ENCODE measurements at places on chromosomes 7 and 10. TPM values are rescaled to one million over a fixed set of nuclear protein-coding genes. Genes with fewer than 3 reads are reported as not detected.
A peak's percentile ranks its signal among the peaks of the same experiment; 100 is the strongest.

DNA sequence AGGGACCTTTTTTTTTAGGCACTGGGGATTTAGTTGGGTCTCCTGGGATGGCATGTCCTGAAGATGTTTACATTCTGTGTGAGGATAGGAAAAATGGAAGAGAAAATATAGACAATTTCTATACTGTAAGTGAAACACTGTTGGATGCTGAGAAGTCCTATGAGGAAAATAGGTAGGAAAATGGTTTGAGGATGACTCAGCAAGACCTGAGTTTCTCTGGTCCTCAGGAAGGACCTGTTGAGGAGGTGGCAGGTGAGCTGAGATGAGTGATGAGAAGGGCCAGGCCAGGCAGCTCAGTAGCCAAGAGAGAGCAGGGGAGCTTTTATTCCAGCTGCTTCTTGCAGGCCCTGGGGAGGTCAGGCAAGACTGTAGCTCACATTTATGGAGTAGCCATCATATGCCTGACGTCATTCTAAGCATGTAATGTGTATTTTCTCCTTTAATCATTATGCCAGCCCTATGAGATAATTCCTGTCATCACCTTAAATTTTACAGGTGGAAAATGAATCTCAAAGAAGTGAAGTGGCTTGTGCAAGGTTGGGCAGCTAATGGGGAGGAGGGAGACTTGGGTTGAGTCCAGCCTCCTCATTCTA, 19.1 kb upstream of the LRRC18 start:
- DNase-seq = no peak

DNA sequence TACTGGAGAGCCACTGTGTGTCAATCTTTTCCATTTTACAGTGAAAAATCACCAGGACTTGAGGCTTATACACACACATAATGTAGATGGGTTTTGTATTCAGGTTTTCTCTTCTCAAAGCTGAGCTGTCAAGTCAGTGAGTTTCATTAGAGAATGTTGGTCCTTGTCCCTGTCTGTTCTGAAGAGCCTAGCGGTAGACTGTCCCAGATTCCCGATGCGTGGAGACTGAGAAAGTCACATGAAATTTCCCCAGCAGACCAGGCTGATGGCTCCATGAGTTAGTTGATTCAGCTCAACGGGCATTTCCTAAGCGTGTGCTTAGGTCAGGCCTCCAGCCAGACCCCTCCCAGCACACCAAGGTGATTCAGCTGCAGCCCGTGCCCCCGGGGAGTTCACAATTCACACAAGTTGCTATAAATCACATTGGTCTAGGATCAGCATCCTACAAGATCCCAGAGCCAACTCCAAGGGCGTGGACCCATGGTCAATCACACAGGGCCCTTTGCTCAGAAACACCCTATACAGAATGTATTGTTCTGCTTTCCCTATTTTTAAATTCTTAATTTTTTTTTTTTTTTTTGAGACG, 17.2 kb downstream of the CHST15 start:
- no peak for DNase-seq

DNA sequence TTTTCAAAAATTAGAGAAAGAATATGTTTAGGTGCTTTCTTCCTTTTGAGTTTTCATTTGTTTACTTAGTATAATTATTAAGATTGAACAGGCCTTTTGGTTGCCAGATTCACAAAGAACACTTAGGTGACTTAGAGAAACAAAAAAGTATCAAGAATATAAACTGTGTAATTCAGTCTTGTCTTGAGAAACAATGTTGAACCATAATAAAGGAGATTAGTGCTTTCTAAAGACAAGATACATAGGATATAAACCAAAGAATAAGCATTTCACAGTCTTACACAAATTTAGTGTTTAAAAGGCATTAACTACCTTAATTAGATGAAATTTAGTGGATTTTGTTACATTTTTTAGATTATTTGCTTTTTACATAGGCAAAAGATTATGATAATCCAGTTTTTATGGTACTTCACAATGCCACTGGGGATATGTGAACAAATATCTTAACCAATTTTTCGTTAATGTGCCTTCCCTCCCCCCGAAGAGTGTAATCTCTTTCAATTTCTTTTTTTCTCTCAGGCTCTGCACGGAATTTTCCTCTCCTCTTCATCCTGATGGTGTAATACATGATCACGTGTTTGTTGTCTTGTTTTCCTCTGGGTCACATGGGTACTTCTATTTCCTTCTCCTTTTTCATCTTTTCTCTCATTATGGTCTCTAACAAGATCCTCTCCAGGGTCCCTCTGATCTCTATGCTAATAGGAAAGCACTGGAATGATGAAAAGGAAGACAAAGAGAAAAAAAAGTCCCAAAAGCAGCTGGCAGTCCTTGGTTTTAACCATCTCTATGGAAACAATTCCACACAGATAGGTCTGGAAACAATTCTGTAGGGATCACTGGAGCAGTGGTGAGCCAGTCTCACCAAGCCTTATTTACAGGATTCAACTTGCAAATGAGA, 3.7 kb upstream of the HNRNPH3 start:
- peak; percentile 37 for DNase-seq

DNA sequence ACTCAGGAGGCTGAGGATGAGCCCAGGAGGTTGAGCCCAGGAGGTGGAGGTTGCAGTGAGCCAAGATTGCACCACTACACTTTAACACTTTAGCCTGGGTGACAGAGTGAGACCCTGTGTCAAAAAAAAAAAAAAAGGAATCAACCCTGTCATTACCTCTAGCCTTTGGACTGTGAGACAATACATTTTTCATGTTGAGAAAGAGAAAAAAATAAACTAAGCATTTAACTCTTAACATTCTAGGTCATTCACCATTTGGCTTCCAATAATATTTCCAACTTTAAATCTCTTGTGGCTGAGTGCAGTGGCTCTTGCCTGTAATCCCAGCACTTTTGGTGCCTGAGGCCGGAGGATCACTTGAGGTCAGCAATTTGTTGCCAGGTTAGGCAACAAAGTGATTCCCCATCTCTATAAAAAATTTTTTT, 41.9 kb upstream of the TPST1 start:
- DNase-seq = no peak

DNA sequence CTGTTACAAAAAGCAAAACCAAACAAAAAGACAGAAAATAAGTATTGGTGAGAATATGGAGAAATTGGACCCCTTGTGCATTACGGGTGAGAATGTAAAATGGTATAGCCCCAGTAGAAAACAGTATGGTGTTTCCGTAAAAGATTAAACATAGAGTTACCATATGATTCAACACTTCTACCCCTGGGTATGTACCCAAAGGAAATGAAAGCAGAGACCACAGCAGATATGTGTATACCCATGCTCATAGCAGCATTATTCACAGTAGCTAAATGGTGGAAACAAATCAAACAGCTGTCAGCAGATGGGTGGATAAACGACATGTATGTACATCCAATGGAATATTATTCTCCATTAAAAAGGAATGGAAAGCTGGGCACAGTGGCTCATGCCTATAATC, 42.4 kb downstream of the STARD3NL start:
- no peak for DNase-seq

- no peak for DNase-seq
Measured at GRCh38 chr7:135430626-135431025, 79.3 kb downstream of the CNOT4 start.

- no peak for DNase-seq
Measured at GRCh38 chr7:117064688-117065087, 111.4 kb downstream of the ST7 start.

- DNase-seq = no peak
Measured at GRCh38 chr7:141696348-141696747, 5.6 kb downstream of the DENND11 start.

DNA sequence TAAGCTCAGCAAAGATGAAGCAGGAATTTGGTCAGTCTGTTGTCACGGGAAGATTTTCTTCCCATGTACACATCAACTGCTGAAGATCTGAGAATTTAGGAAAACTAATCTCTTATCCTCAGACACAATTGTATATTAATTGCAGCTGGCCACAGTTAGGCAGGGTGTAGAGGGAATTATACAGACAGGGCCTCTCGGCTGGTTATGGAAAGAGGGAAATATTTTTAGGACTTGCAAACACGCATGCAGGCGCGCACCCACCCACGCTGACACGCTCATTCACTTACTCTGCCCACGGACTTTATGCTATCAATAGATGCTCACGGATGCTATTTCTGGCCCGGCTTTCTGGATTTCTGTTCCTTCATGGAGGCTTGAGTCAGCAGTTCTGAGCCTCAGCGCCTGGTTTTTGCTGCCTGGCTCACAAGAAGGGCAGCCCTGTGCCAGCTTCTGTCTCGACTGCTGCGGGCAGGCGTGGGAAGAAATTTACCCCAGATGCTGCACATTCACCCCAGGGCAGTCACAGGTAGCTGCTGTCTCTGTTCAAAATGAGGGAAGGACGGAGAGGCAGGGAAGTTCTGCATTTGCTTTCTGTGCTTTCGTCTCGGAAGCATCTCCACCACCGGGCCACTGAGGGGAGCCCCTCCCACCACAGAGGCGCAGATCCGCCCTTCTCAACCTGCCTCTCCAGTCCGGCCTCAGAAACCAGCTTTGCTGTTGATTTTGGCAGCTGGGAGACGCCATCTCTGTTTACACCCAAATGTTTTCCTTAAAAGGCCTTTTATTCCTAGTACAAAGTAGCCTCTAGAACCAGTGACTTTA, 116.3 kb upstream of the BTBD16 start:
- no peak for DNase-seq

- no peak for DNase-seq
Measured at GRCh38 chr10:22742678-22743077, 28.3 kb upstream of the PIP4K2A start.

LRRD1 gene
- not detected for total RNA-seq

CTAGE8 gene
- 9.7 TPM for total RNA-seq

LRRC18 gene
- total RNA-seq = not detected

ARID5B gene
- 51.5 TPM for total RNA-seq

PLAC9 gene
- total RNA-seq = 17.4 TPM

All from lower leg skin (tissue), 4 donors.